ENCODE measurements at places on chromosomes 16 and 17. TPM values are rescaled to one million over a fixed set of nuclear protein-coding genes. Genes with fewer than 3 reads are reported as not detected.

GRCh38 chr17:66032082-66032712 lies 159.7 kb downstream of the CEP112 start:
- no peak for DNase-seq

DNA sequence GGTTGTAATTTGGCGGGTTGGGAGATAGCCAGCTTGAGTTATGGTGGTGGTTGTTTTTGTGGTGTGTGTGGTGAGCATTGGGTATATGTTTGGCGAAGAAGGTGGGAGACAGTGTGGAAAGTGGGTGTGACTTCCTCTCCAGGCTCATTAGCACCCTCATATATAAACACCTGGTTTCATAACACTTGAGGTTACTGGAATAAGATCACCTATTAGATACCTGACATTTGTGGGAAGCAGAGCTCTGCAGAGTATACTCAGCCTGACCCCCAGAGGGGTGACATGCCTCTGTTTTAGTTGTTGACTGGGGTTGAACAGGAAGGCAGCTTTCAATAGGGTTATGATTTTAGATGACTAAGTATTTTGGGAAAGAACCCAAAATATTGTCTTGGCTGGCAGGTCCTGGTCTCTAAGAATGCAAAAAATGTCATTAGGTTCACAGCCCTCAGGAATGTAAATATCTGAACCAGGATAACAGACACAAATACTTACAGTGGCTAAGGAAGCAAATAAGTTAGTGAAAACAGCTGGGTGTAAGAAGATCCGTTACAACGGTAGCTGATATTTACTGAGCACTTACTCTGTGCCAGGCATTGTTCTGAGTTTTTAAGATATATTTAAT lies 18.3 kb upstream of the EFCAB13 start:
- DNase-seq, result no peak

GRCh38 chr17:5122586-5123342 lies 6.9 kb downstream of the USP6 start:
- peak; percentile 35 for DNase-seq

GRCh38 chr17:80424261-80424660 lies 9.3 kb downstream of the ENDOV start:
- no peak for DNase-seq

- DNase-seq, result no peak
These were observed 270.0 kb downstream of the SLC39A11 start for GRCh38 chr17:72822358-72823023.

- DNase-seq, result no peak
These were observed 130.2 kb upstream of the PSMD7 start for GRCh38 chr16:74166456-74166855.

GRCh38 chr17:17177176-17177575 lies 29.0 kb downstream of the PLD6 start:
- DNase-seq, result no peak

DNA sequence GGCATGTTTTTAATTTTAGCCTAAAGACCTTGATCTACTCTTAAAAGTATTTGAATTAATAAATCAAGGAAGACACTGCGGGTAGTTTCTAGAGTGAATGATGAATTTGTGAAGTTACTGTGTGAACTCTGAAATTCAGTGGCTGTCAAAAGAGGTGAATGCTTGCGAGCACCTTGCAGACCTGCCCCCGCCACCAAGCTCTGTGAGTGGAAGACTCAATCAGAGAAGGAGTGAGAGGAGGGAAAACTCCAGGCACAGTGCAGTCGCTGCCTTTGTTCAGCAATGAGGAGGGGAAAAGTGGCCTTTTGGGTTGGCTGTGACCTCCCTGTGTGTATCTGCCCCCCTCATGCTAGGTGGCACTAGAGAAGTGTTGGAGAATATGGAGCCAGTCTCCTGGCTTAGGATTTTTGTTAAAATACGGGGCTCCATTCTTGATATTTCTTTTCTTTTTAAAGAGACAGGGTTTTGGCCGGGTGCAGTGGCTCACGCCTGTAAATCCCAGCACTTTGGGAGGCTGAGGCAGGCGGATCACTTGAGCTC lies 53.0 kb downstream of the LDHD start:
- no peak for DNase-seq

DNA sequence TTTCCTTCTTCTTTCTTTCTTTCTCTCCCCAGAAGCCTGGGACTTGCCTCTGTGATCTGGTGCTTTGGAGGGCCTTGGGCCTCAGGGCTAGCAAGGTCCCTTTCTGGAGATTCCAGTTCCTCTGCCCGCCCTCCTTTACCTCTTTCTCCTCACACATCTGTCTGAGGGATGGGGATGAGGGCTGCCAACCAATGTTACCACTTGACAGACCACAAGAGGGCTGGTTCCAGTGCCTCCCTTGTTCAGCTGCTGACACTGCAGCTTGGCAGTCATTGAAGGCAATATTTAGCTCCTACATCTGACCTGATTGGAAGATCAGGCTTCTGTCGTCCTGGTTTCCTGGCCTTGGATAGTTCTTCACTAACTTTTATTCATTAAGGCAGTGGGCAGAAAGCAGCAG lies 3.6 kb upstream of the ZNF652 start:
- DNase-seq, result no peak

GRCh38 chr16:1793578-1794220 lies at the start of gene IGFALS:
IGFALS (minus strand) TSS chr16:1793705; CDS start chr16:1793652, 53 bp downstream.
- no peak for DNase-seq

- DNase-seq, result peak; percentile 64
These were observed 1.3 kb downstream of the SERPINF1 start for GRCh38 chr17:1762901-1763898.

RNF222 gene
- not detected for total RNA-seq

SULT1A2 gene
- total RNA-seq, result 2.4 TPM

HOXB1 gene
- total RNA-seq, result not detected

ERN2 gene
- total RNA-seq, result not detected

MEIOC gene
- not detected for total RNA-seq

KNOP1 gene
- 8.6 TPM for total RNA-seq

NOD2 gene
- 0.82 TPM for total RNA-seq

VMO1 gene
- total RNA-seq, result 1.6 TPM

SHMT1 gene
- total RNA-seq, result 7.3 TPM

SLFN12 gene
- 3.6 TPM for total RNA-seq
